ENCODE measurements at places on chromosomes 16 and 17.

DNA sequence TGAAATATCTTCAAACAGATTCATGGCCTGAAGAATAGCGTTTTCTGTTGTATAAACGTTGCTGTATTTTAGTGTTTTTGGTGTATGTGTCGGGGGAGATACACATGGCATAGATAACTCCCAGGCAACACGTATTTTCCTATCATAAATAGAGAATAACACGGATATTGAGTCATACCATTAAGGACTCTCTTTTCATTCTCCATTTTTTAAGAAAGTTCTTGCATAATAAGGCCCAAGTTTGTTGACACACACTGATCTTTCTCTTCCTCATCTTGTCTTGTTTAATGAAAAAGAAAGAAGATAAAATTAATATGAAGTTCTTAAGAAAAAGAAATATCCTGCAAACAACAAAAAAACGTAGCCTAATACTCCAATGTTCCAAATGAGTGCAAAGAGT, 13.4 kb downstream of the ABCA8 start:
- DNase-seq, result no peak

GRCh38 chr16:54140057-54140787, 146.4 kb downstream of the IRX3 start:
- no peak for DNase-seq

GRCh38 chr17:35732806-35733136, 1.3 kb downstream of the RASL10B start:
- DNase-seq, result no peak

DNA sequence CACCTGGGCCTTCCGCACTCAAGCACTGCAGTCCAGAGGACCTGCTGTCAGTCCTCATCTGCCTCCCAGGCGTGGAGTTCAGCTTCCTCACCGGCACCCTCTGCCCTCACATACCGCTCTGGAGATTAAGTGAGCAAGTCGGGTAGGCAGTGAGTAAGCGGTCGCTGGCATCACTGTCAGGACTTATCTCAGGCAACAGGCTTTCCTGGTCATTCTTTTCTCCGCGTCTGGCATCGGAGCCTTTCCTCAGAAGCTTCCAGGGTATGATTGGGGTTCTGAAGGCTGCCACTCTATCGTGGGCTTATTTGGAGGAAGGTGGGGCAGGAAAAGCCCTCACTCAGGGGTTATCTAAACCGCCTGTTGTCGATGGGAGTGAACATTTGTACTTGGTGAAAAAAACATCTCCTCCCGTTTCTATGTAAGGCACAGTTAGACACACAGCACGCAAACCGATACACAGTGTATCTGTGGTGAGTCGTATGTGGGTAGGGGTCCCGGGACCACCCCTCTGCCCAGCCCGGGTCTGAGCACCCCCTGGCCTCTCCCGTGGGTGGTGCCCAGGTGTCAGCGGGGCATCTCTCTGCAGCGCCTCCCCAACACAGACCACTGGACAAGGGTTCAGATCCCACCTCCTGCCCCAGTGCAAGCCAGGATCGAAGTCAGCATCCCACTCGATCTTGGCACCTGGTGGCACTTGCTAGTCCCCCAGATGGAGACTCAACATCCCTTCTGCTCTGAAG, 92.5 kb upstream of the PLCG2 start:
- no peak for DNase-seq

GRCh38 chr17:6422654-6423241, 12.2 kb downstream of the AIPL1 start:
- DNase-seq, result no peak

GRCh38 chr16:1062895-1063294, 9.7 kb upstream of the SSTR5 start:
- no peak for DNase-seq

DNA sequence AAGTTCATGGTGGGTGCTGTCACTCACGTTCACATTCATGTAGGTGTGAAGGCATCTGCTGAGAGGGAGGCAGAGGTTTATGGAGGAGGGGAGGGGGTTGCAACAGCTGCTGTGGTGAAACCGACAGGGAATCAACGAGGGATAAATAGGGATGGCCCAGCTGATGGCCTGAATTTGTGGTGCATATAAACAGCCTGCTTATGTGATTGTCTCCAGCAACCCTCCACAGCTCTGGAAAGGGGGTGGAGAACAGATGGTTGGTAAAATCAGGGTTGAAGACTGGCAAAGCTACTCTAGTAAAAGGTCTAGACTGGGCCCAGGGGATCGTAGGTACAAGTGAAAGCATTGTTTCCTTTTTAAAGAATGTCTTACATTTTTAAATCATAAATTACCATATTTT, 53.7 kb downstream of the IQCK start:
- no peak for DNase-seq

DNA sequence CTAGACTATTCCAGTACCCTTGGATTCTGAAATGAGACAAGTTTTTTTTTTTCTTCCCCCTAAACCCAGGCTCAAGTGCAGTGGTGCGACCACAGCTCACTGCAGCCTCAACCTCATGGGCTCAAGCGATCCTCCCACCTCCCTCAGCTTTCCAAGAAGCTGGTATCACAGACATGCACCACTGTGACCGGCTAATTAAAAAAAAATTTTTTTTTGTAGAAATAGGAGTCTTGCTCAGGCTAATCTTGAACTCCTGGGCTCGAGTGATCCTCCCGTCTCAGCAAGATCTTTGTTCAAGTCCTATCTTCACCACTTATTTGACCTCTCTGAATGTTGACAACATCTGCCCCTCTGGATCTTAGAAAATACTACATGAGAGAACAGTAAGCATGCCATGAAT, 26.6 kb upstream of the CORO6 start:
- no peak for DNase-seq

GRCh38 chr17:42135664-42136653, 13.4 kb downstream of the HSPB9 start:
- DNase-seq, result no peak

DNA sequence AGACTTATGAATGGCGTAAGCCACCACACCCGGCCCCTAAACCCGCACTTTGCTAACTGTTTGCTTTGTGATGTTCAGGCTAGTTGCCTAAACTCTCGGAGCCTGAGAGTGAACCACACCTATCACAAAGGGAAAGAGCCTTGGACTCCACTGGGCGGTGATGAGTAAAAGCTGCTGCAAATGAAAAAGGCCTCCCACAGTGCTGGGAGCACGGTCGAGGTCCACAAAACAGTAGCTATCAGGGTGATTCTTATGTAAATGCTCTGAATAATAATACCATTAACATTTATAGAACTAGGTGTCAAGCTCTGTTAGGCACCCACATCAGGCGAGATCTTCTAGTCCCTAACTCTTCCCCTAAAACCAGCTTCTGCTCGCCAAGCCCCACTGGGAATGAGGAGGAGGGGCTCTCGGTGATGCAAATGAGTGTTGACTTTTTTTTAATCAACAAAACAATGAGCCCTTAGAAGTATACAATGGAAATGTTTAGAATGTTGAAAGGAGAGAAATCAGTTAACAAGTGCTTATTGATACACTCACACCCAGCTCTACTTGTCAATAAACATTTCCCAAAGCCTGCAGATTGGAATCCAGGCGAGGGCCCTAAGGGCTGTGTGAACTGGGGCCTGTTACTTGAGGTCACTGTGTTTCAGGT, 19.8 kb downstream of the FBRS start:
- DNase-seq, result no peak

- DNase-seq, result no peak
Observed at GRCh38 chr16:71709229-71709781, 15.2 kb downstream of the PHLPP2 start.

GRCh38 chr17:61250335-61250890, 149.2 kb upstream of the TBX2 start:
- DNase-seq, result no peak
